ENCODE measurements at places on chromosomes 4 and X.

DNA sequence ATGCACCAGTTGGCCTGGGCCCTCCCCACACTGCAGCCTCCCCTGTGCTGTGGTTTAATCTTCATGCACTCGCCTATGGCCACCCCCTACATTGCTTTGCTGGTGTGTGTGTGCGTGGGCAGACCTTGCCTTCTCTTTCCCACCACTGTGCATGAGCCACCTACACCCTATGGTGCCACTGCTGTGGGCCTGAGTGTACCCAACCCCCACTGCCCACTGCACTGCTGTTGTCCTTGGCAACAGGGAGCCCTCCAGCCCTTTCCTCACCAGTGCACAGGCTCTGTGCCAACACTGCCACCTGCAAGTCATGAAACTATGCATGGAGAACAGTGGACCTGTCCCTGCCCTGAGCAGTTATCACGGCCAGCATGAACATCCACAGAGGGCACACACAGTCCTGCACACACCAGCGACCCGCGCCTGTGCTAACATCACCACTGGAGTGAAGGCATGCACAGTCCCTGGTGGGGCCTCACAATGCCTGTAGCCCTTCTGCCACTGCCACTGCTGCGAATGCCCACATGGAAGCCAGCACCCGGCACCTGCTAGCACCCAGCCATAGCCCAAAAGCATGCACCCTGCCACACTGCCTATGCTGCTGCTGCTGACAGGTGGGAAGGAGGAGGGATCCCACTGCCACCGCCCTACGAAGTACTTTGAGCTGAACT is 237.8 kb upstream of the ARSJ start:
- no peak for DNase-seq

- DNase-seq: no peak
These were observed 293.6 kb upstream of the NDST3 start for GRCh38 chr4:117740736-117741135.

DNA sequence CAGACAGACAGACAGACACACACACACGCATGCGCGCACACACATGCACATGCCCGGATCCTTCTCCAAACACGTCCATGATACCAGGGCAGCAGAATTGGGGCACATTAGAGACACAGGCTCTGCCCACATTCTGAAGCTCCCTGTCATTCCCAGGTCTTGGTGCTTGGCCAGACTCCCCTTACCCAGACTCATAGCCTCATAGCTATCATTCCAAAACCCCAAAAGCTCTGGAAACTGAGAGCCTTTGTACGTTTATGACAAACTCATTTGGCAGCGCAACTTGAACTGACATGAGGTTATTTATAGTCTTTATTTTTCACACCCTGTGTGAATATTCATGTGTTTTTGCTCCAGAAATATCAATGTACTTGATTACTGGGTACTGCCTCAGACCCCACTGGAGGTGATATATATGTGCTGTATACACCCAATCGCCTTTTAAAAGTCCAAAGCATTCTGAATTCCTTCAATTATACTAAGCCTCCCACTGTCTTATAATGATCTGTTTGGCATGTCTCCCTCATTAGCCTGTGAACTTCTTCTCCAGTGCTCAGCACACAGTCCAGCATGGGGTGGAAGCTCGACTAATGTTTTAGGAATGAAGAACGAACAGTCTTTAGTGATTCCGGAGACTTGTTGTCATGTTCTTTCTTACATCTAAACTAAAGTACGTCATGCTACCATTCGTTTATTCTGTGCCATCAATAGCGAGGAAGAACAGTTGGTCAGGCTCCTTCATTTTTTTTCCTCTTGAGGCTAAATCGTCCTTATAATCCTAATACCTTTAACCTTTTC is 45.0 kb downstream of the RTL9 start:
- peak; percentile 69 for DNase-seq

DNA sequence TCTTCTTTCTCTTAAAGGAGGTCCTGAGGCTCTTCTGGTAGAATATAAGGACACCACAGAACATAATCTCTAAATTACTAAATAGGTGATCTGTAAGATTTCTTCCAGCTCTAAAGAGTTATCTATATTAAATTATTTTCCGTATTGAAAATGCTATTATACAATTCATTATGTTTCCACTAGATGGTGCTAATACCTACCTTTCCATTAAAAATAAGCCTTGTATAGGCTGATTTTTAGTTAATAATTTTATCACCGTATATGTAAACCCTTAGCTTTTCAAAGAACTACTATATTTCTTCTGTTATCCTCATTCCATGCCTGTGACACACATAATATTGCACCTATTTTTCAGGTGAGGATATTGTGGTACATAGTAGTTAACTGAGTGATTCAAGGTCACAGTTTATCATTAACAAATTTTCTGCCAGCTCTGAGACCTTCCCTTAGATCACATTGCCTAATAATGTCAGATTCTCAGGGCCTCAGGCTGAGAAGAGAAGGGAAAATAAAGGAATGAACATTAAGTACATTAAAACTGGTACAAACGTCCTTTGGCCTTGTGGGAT is 138.8 kb downstream of the TEX11 start:
- DNase-seq: peak; percentile 7

DNA sequence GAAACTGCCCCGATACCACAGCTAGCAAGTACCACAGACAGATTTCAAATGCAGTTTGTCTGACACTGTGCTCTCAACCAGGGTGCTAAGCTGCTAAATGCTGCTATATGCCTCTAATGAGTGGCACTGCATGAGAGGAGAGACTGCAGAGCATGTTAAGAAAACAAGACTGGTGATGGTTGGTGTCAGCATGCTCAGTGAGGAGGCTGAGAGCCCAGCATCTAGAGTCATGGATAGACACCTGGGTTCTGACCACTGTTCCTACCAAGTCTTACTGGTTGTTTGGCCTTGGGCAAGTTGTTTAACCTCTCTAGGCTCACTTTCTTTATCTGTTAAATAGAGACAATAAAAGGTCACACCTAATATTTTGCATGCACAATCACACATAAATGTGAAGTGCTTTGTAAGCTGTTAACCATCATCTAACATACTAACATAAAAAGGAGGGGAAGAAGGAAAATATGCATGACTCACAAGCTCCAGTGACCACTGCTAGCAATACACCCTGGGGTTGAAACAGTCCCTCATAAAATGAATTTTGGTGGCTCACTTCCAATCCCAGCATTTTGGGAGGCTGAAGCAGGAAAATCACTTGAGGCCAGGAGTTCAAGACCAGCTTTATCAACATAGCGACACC is 20.7 kb downstream of the HHIP start:
- peak; percentile 40 for DNase-seq

- peak; percentile 40 for DNase-seq
These were observed 9.9 kb upstream of the GASK1B start for GRCh38 chr4:158182736-158183135.

GRCh38 chr4:148881860-148882643 is 439.8 kb upstream of the NR3C2 start:
- no peak for DNase-seq

DNA sequence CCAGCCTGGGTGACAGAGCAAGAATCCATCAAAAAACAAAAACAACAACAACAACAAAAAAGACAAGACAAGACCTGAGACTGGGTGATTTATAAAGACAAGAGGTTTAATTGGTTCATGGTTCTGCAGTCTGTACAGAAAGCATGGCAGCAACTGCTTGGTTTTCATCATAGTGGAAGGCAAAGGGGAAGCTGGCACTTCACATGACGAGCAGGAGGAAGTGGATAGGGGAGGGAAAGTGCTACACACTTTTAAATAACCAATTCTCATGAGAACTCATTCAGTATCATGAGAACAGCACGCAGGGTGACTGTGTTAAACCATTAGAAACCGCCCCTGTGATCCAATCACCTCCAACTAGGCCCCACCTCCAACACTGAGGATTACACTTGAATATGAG is 28.4 kb upstream of the SLC10A7 start:
- DNase-seq: no peak

DNA sequence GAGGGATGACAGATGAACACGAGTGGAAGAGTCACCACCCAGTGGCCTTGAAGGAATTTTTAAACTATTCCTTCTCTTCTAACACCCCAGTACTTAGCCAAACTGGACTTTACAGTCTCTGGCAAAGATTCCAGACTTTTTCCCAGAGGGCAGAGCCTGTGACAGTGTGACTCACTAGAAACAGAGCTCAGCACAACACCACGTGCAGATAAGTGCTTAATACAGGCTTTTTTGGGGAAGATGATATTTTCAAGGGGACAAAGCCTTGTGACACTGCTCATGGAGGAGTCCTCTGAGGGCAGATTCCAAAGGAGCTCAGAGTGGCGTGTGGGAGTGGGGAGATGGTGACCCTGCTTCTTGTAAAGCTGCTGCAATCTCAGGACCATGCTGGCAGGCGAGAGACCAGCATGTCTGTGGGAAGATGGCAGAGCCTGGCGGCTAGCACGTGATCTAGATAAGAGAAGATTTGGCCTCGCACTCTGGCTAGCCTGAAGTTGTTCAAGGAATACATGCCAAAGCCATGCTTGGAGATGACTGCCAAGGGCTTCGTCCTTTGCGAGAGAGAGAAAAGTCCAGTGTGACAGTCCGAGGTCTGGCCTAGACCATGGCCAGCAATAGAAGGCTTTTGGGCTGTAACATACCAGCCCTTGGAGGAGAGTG is 2.4 kb downstream of the RAB33A start:
- peak; percentile 90 for DNase-seq

DNA sequence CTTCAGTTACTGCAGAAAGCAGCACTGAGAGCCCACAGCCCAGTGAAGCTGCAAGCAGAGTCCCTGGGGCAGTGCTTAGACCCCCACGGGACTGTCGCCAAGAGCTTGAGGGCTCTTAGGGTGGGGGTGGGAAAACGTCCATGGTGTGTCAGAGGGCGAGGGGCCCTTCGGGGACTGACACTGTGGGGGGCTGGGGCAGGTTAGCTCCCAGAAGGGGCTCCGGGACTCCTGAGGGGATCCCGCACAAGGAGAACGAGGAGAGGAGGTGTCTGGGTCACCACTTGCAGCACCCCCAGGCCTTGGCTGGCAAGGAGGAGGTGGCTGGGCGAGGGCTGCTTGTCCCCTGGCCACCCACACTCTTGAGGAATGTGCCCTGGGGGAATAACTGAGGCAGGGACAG is 20.8 kb downstream of the NAT8L start:
- DNase-seq: no peak

Data from fibroblast of villous mesenchyme (primary cell).